SJSA1 (cell line): ENCODE measurements at places on chromosomes 1 and 21.
A peak's percentile ranks its signal among the peaks of the same experiment; 100 is the strongest.

DNA sequence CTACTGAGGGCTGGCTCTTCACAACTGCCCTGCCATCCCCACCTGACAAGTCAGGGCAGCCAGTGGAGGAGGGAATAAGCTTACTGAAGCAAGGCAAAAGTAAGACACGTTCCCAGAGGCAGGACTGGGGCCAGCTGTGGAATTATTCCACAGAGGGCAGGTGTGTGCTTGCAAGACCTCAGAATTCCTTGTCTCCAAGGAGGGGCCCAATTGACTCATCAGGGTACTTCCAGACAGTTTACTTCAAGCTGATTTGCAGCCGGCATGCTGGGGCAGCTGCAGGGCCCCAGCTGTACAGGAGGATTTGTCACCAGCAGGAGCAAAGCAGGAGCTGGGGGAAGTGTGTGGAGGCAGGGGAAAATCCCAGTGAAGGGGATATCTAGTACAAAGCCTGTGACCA is 167.5 kb upstream of the CAMK1G start:
- DNase-seq = no peak

DNA sequence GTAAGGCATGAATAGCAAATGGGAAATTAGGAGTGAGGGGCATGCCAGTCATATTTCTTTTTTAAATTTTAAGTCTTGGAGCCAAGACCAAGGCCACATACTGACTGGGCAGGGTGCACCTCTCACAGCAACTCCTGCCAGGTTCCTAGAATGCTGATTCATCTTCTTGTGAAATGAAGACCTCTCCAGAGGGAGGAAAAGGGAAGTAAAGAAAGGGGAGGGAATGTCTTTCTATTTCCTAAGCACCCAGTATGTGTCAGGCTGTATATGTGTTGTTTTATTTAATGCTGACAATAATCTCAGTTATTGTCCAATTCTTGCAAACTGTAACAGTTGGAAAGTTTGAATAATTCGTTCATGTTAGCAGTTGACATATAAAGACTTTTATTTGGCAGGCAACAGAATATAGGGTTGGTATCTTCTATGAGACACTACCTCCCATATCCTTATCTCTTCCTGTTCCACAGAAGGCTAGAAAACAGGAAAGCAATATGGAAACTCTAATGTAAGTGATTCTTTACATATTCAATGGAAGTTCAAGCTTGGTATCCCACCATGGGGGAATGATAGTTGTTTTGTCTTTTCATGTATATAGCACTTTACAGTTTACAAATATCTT is 259.1 kb upstream of the USP24 start:
- no peak for DNase-seq

DNA sequence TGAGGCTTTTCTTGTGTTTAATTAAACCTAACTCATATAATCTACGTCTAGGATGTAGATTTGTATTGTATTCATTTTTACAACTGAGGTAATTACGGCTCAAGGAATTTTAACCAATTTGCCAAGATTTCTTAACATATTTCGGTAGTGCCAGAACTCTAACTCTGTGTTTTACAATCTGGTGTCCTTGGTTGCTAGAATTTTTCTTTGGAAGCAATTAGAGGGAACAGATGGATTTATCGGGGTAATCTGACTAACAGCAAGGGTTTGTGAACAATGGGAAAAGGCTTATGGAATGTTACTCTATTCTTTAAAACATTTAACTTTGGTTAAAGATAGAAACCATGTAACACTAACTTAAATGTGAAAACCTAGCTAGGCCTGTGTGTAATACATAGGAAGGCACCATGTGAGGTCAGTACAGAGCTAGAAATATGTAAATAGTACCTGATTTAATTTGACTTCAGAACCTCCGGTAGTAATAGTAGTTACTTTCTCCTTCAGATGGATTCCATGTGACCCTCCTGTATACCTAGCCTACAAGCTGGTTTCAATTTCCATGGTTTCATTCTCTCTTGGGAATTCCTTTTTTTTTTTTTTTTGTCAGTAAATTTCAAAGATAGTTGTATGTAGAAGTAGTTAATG is 1.2 kb downstream of the MTF2 start:
- DNase-seq = peak; percentile 59

- no peak for DNase-seq
Measured at GRCh38 chr1:31249854-31250253, 10.2 kb upstream of the NKAIN1 start.
